ENCODE measurements at places on chromosomes 2 and 18. TPM values are rescaled to one million over a fixed set of nuclear protein-coding genes. Genes with fewer than 3 reads are reported as not detected.

The GGCX gene
- 29.4 TPM for total RNA-seq

The EFHD1 gene
- total RNA-seq, result 50.3 TPM

The ACMSD gene
- not detected for total RNA-seq

The CBLN2 gene
- total RNA-seq, result not detected

The PID1 gene
- 26.4 TPM for total RNA-seq

The PROKR1 gene
- 0.27 TPM for total RNA-seq

The HOXD13 gene
- not detected for total RNA-seq

The KCMF1 gene
- total RNA-seq, result 56.2 TPM

The CASP10 gene
- 5.3 TPM for total RNA-seq

The LAMA3 gene
- total RNA-seq, result 55.3 TPM

The ZSWIM2 gene
- total RNA-seq, result not detected

The LIPG gene
- not detected for total RNA-seq

The SLC5A7 gene
- total RNA-seq, result not detected

The ROCK1 gene
- total RNA-seq, result 25.6 TPM

The NFATC1 gene
- 11.5 TPM for total RNA-seq

The IL36G gene
- total RNA-seq, result not detected

The NTSR2 gene
- total RNA-seq, result not detected

The KCNE4 gene
- 38.4 TPM for total RNA-seq

The GYPC gene
- total RNA-seq, result 35.1 TPM

The UGT1A10 gene
- not detected for total RNA-seq

The TXNL4A gene
- total RNA-seq, result 80.7 TPM

The CASP8 gene
- total RNA-seq, result 27.4 TPM

The CROCC2 gene
- total RNA-seq, result 2.6 TPM

The ARHGEF33 gene
- 2.3 TPM for total RNA-seq

The DCDC2C gene
- total RNA-seq, result not detected

The ANKRD53 gene
- 1.8 TPM for total RNA-seq

The LCT gene
- total RNA-seq, result not detected

The CNTNAP5 gene
- total RNA-seq, result 1.4 TPM

The SESTD1 gene
- 24.7 TPM for total RNA-seq

The ERICH2 gene
- 2.2 TPM for total RNA-seq

The RGPD4 gene
- not detected for total RNA-seq

The ZNF532 gene
- 174 TPM for total RNA-seq

The ITM2C gene
- total RNA-seq, result 66.3 TPM

The MC4R gene
- not detected for total RNA-seq

The ACVR1C gene
- 0.51 TPM for total RNA-seq

The EN1 gene
- total RNA-seq, result not detected

The TBR1 gene
- not detected for total RNA-seq

The CHRND gene
- total RNA-seq, result not detected

Data from uterus (tissue), 4 donors.